ENCODE measurements at places on chromosomes 5 and 9.
A peak's percentile ranks its signal among the peaks of the same experiment; 100 is the strongest.

GRCh38 chr9:81414836-81415235, 274.5 kb downstream of the TLE1 start:
- DNase-seq = no peak

- DNase-seq = no peak
These were observed 167.3 kb upstream of the FST start for GRCh38 chr5:53313145-53313544.

DNA sequence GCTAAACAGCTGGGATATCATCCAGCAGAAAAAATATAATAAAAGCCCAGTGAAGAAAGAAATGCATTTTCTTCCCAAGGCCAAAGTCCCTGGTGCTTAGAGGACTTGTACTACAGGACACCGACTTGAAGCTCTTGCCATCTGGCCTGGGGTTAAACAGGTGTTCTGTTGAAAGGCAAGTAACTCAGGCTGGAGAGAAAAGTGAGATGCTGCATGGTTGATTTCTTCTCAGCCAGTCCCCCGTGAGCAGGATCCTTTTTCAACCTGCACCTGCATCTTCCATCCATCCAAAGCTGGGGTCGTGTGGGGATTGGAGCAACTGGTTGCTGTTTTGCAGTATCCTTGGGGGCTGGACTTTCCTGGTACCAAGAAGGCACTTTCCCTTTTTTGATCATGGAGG, 146.1 kb upstream of the RPS23 start:
- DNase-seq = no peak

DNA sequence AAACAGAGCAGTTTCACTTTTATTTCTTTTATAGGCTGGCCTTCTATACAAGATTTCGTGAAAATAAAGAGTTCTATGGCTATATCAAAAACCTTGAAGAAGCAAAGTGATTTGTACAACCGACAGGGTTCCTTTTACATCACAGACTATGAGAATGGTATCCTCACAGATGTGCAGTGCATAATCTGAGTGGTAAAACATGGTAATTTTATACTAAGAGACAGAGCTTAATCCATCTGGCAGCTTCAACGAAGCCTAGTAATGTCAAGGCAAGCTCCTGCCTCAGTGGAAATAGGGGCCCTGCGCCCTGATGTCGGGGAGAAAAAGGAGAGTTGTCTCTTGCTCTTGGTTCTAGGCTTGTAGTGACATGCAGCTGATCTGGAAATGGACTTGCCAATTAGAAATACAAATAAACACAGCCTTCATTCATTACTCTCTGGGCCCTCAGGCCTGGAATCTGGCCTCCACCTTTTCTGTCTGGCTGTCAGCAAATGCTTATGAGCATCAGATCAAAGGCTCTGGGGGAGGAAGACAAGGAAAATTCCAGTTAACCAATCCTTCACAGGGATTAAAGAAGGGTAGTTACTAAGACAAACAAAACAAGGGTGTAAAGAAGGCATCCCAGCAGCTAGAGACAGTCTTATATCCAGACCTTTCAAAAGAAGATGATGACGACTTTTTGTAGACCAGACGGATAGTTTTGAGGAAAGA, 33.6 kb upstream of the TRIM32 start:
- peak; percentile 27 for DNase-seq

- no peak for DNase-seq
These were observed 108.4 kb downstream of the ALDH1A1 start for GRCh38 chr9:72844440-72844768.

GRCh38 chr5:160618286-160618685, 196.6 kb downstream of the PTTG1 start:
- DNase-seq = no peak

DNA sequence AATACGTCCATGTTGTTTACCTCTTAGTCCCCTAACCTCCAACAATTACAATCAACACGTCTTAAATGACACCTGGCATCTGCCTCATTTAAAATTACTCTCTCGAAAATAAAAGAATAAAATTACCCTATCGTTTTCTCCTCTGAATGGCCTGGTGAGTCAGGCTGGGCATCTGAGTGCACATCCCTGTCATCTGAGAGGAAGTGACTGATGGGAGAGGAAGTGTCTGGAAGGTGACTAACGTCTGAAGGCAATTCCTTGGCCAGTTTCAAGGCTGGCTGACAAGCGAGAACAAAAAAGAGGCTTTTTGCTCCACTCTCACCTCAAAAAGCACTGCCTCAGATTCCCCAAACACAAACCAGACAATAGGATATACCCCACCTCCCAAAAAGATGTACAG, 57.7 kb downstream of the MAPKAP1 start:
- DNase-seq = peak; percentile 57

DNA sequence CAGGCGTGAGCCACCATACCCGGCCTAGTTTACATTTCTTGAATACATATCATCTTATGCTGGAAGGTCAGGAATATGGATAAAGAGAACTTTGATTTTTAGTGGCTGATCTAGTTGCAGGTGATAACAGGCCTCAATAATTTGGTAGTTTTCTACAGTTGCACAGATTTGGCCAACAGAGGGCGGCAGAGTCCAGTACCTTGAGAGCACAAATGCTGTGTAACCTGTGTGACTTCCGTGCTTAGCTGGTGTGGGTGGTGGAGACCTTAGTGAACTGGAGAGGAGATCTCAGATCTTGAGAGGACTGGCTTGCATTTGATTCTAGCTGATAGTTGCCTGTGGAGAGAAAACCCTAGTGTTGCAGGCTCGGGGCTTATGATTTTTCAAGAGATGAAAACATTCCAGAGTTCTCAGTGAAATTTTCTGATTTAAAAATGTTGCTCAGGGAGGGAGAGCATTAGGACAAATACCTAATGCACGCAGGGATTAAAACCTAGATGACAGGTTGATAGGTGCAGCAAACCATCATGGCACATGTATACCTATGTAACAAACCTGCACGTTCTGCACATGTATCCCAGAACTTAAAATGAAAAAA, 17.4 kb upstream of the GPR151 start:
- peak; percentile 85 for DNase-seq

- DNase-seq = no peak
These were observed 344.1 kb downstream of the TMEM38B start for GRCh38 chr9:106038266-106039001.

- no peak for DNase-seq
These were observed 1209.3 kb upstream of the CDH6 start for GRCh38 chr5:29984156-29984540.

- DNase-seq = peak; percentile 62
These were observed 798 bp downstream of the REEP5 start for GRCh38 chr5:112921026-112921832.

GRCh38 chr5:81553567-81554212, 159.8 kb upstream of the ACOT12 start:
- DNase-seq = no peak

DNA sequence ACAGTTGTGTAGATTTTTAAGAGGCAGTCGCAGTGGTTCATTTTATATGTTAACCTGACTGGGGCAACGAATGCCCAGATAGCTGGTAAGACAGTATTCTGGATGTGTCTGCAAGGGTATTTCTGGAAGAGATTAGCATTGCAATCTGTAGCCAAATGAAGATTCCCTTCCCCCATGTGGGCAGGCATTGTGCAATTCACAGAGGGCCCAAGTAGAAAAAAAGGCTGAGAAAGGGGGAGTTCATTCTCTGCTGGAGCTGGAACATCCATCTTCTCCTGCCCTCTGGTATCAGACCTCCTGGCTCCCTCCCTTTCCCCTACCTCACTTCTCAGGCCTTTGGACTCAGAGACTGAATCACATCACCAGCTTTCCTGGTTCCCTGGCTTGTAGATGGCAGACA, 70.6 kb downstream of the TENT4A start:
- no peak for DNase-seq

DNA sequence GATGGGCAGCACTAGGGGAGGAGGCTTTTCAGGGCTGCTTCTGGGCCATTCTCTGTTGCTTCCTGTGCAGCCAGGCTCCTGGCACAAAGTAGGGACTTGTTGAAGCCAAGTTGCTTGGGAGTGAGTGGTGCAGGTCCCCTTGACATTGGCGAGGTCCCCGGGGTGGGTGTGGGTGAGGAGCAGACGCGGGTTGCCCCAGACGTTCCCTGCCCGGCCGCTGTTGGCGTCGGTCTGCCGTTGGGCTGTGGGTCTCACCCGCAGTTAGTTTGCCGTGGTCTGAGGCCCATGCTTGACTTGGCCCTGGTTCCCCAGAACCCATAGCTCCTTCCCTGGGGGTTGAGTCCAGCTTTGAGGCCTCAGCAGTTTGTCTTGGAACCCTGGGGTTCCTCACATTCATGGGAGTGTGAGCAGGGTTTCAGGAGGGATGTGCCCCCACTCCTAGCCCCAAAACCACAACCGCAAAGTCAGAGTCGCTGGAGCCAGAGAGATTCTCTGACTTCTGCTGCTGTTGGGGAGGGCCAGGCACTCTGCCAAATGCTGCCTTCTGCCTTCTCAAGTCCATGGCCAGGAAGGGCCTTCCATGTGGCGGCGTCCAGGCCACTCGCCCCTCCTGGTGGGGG, 77.5 kb downstream of the RXRA start:
- peak; percentile 86 for DNase-seq

- no peak for DNase-seq
These were observed 957 bp downstream of the PRELID1 start for GRCh38 chr5:177304392-177305119.

- DNase-seq = peak; percentile 91
These were observed 89.9 kb upstream of the CLINT1 start for GRCh38 chr5:157948738-157949410.

DNA sequence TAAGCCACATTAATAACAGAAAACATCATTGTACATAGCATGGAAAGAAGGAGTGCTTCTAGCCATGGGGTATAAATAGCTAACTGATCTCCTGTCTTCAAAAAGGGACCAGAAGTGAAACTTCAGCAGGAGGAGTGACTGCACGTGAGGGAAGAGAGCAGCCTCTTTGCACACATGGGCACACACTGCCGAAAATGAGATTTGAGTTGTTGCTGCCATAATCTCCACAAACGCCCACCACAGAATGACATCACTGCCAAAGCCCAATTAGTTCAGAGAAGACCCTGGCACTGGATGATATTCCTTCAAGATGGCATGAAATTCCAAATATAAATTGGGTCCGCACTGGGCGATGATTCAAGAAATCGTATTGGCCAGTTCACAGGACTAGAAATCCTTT, 238.9 kb upstream of the NR4A3 start:
- no peak for DNase-seq

DNA sequence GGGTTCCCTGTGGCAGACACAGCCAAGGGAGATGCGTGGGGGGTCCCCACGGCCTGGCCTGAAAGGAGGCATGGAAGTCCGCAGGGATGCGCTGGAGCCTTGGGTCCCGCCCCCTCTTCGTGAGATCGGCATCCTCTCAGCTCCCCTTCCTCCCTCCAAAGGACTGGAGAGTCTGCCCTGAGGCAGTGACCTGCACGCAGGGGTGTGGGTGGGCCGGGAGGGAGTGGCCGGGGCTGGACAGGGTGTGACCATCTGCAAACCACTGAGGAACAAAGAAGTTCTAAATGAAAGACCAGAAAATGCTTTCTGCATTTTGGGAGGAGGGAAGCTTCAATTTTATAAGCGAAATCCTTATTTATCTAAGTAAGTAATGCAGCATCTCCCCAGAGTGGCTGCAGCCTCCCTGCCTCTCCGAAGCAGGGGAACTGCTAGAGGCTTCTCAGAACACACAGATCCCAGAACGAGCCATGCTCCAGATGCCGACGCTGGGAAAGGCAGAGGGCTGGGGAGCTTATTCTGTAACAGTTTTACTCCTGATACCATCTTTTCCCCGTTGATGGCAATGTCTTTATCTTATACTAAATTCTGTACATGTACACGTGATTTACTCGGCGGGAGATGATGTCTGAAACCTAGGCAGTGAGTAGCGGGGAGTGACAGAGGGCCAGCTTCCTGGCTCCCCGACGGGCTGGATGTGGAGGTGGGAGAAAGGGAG, 221.7 kb downstream of the FANCC start:
- DNase-seq = no peak

GRCh38 chr5:158796812-158797497, 302.8 kb downstream of the EBF1 start:
- DNase-seq = no peak

- peak; percentile 18 for DNase-seq
These were observed 168.2 kb downstream of the DAB2IP start for GRCh38 chr9:121819428-121820231.

DNA sequence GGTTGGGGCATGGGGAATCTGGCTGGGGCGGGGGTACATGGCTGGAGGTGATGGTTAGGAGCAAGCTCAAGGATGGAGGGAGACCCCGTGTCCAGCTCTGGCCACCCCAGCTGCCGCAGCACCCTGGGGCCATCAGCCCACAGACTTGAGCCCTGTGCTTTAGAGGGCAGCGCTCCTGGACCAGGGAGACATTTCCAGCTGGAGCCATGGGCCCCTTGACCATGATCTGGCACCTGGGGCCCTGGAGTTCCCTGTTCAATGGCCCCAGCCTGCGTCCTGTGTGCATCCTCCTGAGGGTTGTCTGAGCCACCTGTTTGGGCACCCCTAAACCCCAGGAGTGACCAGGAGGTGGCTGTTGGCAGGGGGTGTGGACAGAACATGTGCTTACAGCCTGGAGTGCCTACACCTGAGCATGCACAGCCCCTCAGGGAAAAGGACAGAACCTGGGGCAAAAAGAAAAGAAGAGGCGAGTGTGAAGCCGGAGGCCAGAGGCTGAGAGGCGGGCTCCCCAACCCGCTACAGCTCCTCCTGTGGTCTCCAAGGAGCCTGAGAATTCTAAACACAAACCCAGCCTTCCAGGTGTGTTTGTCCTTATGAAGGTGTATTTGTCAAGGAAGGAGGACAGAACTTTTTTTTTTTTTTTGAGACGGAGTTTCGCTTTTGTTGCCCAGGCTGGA, 126.7 kb downstream of the C9orf50 start:
- DNase-seq = no peak

GRCh38 chr5:40687321-40687720, 7.6 kb downstream of the PTGER4 start:
- DNase-seq = no peak

GRCh38 chr9:5493679-5494511, 16.4 kb upstream of the PDCD1LG2 start:
- peak; percentile 56 for DNase-seq

DNA sequence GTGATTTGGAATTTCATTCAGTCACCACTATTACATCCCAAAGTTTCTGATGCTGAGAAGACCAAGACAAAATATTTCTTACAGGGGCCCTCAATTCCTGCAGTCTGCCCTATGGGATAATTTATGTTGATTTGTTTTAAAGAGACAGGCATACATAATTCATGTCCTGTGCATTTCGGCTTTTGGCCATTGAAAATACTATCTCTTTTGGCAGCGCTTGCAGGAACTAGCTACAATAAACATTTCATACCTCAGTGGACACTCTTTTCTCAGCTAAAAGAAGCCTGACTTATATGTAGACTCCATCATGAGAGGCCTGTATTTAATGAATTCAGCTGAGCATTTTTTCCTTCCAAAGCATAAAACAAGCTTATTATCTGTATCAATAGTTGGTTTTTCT, 451.9 kb upstream of the C9orf72 start:
- no peak for DNase-seq

GRCh38 chr5:88685591-88686541, 197.1 kb downstream of the MEF2C start:
- no peak for DNase-seq

Measured in Ammon's horn (tissue), 1 donor.